ENCODE measurements at places on chromosomes 4 and X.

DNA sequence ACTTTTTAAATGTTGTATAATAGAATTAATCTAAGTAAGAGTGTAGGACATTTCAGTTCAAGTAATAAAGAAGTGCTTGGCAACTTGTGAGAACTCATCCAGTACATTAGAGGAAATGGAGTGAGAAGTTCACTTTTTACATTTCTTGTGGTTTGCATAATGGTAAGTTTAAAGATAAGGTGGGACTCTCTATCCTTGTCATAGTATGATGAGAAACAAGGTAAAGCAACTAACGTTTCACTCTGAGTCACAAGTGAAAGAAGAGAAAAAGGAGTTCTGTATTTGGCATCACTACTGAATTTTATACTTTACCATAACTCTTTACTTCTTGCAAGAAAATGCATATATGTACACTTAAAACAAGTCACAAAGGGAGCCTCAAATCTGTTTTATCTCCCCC lies 219.4 kb downstream of the SLC4A4 start:
- no peak for DNase-seq

DNA sequence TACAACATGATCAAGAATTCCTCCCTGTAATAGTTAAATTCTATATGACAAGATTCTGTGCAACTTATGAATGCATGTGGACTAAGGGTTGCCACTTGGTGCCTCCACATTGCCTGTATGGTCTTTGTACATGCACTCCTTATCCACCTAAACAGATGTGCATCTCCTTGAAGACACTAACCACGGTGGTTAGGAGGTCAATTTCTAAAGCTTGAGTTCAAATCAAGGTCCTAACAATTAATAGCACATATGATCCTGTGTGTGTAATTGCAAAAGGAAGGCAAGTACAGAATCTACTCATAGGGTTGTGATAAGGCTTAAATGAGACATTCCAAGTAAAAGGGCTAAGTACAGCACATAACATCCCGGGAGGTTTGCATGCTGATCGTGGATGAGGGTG lies 1.5 kb upstream of the IL21 start:
- DNase-seq: no peak

DNA sequence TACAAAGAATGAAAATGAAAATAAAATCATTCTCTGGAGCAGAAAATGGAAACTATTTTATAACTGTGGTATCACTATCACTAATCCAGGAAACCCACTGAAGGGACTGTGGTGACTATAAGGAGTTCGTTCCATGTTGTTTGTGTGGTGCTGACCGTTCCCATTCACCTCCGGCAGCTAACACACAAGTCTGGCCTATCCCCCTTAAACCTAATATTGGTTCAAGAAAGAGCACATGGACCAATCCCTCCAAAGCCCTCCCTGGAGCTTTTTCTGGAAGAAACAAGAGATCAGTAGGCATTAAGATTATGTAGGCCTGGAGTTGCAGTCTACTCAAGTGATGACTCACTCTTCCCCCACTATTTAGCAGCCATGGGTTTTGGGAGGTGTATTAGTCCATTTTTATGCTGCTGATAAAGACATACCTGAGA lies 25.9 kb upstream of the FAM241A start:
- DNase-seq: no peak

- DNase-seq: no peak
Measured at GRCh38 chr4:87052615-87053014, 117.8 kb downstream of the AFF1 start.

GRCh38 chrX:3428792-3429191 lies 82.3 kb upstream of the MXRA5 start:
- no peak for DNase-seq

DNA sequence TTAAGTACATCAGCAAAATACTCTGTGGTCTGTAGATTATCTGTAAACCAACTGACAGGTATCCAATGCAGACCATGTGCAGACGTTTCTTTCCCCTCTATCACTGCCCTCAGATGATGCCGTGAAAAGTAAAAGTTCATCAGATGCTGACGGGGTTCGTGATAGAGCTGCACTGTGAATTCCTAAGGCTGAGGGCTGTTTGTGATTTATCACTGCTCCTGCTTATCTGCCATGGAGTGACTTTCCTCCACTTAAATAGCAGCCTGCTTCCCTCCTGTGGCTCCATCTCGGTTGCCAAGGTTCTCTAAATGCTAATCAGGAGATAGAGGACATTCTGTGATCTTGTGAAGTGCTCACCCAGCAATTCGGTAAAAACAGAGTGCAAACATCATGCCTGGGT lies 89.3 kb upstream of the SRD5A3 start:
- peak; percentile 29 for DNase-seq

DNA sequence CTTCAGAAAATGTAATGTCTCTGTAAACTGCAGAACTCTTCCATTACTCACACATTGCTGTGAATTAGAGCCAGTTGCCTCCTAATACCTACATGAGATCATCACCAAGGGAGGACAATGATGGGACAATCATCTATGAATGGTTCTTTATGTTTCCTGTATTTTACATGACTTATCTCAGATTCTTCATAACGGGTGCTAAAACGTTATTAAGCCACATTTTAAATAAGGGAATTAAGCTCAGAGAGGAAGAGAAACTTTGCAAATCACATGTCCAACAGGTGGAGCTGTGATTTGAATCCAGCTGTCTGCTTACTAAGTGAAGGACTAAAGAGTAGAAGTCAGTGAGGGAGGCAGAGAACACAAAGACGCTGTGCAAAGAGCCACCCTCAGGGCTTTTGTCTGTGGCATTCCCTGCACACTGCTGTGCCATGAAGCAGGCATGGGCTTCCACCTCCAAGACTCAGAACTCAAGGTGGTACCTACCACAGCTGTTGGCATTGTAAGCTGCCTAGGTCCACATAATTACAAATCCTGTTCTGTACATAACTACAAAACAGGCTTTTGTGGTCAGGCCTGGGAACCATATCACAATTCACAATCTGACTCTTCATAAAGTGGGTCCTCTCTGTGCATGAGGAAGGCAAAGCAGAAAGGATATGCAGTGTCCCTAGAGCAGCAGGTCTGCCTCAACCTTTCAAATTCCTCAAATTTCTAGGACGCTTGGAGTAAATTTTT lies 12.8 kb downstream of the TBC1D9 start:
- no peak for DNase-seq

GRCh38 chr4:129738175-129738574 lies 642.2 kb downstream of the C4orf33 start:
- DNase-seq: no peak

GRCh38 chr4:114857831-114858230 lies 255.6 kb downstream of the NDST4 start:
- no peak for DNase-seq
